ENCODE measurements at places on chromosomes 4 and X.

- no peak for DNase-seq
These were observed 104.7 kb downstream of the MAML3 start for GRCh38 chr4:140049024-140049848.

DNA sequence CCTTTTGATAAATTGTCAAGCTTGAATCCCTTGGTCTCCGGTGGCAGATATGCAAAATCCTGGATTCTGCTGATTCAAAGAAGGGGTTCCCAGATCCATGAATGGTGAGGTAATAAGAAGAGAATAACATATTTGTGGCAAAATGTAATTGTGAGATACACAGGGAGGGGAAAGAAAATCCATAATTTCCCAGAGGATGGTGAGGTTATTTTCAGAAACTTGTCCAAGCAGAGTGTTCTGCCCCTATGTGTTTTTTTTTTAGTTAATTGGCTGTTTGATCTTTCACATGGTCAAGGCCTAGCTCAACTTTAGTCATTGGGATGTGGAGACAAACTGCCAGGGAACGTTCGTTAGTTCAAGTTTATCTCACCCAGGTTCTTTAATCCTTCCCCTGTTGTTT is 408.8 kb downstream of the MAPK10 start:
- no peak for DNase-seq

DNA sequence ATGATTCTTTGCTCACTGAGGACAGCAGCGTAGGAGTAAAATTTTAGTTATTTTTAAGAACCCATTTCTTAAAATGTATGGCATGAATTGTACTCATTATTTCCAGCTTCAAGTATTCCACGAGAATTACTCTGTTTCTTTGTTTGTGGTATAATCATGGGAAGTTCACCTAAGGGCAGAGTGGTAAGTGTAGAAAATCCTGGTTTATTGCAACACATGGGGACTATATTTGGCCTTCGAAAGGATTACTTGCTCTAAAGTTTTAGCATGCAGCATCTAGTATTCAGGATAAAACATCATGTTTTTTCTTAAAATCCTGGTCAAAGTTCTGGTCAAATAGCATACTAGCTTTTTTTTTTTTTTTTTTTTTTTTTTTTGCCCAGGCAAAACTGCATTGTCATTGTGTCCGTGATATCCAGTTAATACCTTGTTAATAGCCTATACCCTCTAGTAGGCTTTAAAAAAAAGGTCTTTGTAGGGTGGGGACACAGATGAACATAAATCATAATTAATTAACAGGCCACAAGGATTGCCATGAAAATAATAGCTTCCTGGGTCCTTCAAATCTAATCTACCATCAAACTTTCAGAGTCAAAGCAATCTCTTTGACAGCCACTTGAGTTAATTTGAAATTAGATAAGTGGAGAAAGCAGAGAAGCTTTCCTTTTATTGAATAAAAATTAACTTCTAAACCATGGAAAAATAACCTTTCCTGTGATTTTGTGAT is 44.6 kb upstream of the VEGFC start:
- no peak for DNase-seq

DNA sequence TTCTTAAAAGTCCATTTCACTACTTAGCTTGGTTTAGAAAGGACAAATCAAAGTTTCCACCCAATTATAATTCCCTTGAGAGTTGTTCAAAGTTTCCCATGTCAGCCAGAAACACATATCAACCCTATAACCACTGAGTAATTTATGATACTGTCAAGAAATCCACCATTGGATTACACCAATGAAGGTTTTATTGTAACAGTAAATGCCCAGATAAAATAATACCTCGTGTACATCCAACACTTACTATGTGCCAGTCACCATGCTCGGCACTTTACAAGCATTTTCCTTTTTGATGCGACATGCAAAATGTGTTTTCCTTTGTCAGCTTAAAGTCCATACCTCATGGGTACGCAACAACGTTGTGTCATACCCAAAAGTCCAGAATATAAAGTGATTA is 64.0 kb downstream of the MID1 start:
- no peak for DNase-seq

- no peak for DNase-seq
These were observed 45.5 kb downstream of the SGMS2 start for GRCh38 chr4:107870236-107870635.

- DNase-seq: no peak
These were observed 47.8 kb downstream of the COMMD8 start for GRCh38 chr4:47415719-47416118.

DNA sequence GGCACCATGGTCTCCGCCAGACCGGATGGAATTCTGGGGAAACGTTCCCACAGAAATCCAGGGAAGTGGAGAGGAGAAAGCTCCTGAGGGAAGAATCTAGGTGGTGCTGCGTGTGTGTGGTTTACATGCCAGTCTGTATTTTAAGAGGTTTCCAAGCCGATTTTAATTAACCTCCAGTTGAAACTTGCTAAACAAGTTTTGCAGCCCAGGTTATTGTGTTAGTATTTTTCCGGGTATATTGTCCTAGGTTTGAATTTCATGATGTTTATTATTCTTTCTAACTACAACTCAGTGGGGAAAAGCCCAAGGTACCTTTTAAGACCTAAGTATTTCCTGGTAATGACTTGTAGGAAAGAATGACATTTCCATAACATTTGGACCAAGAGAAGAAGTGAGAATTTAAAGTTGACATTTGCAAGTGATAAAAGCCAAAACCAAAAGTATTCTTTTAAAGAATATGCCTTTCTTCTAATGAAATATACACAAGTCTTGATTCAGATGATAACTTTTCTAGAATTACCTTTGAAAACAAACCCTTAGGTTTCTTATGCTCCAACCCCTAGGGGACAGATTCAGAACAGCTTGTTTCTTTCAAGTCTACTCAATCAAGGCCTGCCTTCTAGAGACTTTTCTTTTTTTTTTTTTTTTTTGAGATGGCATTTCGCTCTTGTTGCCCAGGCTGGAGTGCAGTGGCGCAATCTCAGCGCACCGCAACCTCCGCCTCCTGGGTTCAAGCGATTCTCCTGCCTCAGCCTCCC is 14.6 kb downstream of the SAT1 start:
- no peak for DNase-seq

- no peak for DNase-seq
These were observed 44.6 kb downstream of the RASSF6 start for GRCh38 chr4:73575660-73576059.

- no peak for DNase-seq
These were observed 19.3 kb upstream of the RPL34 start for GRCh38 chr4:108601106-108601505.

DNA sequence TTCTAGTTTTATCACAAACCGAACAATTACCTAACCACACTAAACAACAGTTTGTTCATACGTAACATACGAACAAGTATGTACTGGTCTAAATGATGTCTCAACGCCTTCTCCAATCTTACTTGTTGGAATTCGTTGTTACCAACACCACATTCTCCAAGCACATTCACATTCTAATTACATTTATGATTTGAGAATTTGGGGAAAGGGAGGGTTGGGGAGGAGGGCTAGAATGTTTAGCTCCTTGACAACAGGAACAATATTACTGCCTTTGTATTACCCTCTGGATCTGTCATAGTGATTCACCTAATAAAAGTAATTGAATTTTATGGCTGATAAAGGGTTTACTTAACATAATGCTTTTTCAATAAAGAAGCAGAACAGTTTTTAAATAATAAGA is 24.4 kb downstream of the LCORL start:
- DNase-seq: no peak

- no peak for DNase-seq
These were observed 38.0 kb downstream of the NUP62CL start for GRCh38 chrX:107168257-107168656.

DNA sequence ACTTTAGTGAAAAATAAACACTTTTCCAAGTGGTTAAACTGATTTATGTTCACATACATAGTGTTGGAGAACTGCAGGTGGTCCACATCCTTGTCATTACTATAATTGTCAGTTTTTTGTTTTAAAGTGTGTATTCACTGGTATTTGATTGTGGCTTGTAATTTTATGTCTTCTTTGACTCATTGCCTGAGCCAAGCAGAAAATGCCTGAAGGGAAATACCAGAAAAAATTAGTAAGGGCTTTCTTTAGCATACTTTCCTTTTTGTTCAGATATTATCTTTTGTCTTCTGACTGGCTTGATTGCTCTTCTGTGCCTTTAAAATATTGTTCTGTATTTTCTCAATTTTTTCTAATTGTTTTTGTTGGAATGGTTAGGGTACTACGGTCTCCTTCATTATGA is 981.3 kb downstream of the C4orf33 start:
- peak; percentile 9 for DNase-seq

- DNase-seq: no peak
These were observed 109.2 kb upstream of the LIMCH1 start for GRCh38 chr4:41428601-41429279.

DNA sequence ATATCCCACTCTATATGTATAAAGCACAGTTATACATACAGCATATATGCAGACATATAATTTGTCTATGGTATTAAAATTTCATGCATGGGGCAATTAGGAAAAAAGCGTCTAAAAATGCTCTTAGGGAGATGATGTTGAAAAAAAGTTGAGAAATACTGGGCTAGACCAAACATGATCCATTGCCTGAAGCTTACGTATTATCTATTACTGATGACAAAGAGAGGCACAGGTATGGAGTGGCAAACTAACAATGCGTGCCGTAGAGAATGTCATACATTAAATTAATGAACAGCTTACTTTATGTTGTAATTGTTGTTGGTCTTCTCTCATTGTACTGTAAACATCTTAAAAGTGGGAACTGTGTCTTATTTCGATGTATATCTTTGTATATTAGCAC is 13.9 kb downstream of the RHOH start:
- DNase-seq: no peak

DNA sequence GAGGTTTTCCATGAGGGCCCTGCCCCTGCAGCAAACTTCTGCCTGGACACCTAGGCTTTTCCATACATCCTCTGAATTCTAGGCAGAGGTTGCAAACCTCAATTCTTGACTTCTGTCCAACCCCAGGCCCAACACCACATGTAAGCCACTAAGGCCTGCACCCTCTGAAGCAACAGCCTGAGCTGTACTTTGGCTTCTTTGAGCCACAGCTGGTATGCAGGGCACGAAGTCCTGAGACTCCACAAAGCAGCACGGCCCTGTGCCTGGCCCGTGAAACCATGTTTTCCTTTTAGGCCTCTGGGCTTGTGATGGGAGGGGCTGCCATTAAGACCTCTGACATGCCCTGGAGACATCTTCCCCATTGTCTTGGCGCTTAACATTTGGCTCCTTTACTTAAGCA is 728.4 kb upstream of the FTHL17 start:
- DNase-seq: no peak

DNA sequence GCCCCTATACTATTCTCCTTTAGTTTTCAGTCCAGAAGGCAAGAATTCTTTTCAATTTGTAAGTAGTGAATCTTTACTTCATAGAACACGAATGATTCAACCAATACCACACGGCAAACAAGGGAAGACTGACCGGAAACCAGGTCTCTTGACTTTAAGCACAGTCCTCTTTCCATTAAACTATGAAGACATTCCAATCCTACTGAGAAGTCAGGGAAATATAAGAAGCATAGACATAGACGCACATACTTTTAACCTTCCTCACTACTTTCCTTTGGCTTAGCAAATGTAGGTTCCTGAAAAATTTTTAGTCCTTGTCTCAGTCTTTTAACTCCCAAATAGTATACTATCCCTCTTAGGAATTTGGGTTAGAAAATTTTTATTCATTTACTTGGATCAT is 9.1 kb downstream of the CHRDL1 start:
- peak; percentile 90 for DNase-seq

DNA sequence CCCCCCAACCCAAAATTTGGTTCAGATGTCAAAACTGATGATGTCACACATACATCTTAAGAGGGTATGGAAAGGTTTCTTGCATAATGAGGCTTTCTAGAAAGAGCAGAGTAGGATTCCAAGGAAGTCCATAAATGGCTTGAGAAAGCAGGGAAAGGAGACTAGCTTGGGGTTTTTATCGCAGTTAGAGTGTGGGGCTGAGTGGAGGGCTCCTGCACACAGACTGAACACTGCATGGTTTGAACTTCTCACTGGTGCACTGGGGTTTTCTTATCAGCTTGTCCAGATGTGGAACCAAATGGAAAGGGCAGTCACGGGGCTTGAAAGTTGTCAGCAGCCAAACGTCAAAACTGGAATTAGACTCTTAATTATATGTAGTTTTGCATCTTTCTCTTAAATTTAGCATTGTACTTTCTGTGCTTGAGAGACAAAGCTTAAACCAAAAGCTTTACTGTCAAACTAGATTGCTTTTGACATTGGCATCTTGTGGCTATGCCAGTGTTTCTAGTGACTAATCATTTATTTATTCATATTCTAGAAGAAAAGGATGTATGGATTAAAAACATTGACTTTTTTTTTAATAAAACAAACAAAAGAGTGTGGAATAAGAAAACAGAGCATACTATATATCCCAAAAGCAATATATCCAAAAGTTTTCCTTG is 78.3 kb upstream of the STIM2 start:
- DNase-seq: no peak

- peak; percentile 56 for DNase-seq
These were observed 85.6 kb upstream of the CPEB2 start for GRCh38 chr4:14916554-14917297.

DNA sequence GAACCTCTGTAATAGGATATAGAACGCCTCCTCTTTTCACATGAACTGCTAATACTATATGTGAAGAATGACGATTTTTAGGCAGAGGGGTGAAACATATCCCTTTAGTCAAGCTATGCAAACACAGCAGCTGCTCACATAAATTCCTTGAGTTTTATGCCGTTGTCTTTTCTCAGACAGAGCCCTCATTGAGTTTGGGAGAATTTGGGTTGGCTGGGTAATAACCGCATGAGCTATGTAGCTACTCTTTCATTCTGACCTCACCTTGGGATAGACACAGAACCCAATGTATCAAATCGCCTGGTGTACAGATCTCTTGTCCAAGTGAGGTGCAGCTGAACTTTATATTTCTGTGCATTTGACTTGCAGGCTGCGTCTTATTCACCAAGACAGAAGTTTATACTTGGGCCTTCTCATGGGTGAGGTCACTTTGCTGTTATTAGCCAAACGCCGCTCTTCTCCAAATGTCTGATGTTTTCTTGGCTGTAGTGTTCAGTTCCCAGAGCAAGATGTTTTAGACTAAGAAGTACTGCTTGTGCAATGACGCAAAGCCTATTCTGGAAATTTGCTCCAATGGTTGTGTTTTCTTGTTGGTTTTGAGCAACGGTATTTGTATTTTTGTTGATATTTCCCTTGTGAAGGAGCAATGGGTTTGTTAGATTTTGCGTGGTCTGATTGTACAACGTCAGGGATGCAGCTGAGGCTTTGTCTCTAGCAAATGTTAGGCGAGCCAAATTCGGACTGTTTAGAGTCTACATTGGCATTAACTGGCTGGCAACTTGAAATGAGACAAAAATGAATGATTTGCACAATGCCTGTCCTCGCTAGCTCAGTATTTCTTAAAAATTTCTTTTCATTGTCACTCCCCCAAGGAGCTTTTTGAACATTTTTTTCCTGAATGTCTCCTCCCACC is 11.2 kb upstream of the SPARCL1 start:
- no peak for DNase-seq

GRCh38 chrX:149846789-149847188 is 34.2 kb upstream of the MAGEA8 start:
- DNase-seq: no peak

Data from HCEC 1CT (cell line).